ENCODE measurements at places on chromosomes 2 and 18.

GRCh38 chr2:173572848-173573247 is 218.2 kb downstream of the CDCA7 start:
- DNase-seq: no peak

- DNase-seq: peak; percentile 58
These were observed 9.0 kb upstream of the CWC22 start for GRCh38 chr2:180015951-180016709.

GRCh38 chr2:190791347-190791975 is 89.2 kb upstream of the GLS start:
- peak; percentile 12 for DNase-seq

DNA sequence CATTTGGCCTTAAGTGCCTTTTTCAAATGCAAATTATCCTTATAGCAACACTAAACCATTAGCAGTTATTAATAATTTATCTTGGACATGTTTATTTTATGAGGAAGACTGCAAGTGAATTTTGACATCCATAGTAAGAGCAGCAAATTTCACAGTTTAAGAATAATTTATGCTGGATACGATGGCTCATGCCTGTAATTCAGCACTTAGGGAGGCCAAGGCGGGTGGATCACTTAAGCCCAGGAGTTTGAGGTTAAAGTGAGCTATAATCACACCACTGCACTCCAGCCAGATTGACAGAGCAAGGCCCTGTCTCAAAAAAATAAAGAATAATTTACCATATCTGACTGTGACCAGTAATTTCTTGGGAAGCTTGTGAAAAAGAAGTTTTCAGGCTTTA is 286.2 kb downstream of the TMX3 start:
- no peak for DNase-seq

DNA sequence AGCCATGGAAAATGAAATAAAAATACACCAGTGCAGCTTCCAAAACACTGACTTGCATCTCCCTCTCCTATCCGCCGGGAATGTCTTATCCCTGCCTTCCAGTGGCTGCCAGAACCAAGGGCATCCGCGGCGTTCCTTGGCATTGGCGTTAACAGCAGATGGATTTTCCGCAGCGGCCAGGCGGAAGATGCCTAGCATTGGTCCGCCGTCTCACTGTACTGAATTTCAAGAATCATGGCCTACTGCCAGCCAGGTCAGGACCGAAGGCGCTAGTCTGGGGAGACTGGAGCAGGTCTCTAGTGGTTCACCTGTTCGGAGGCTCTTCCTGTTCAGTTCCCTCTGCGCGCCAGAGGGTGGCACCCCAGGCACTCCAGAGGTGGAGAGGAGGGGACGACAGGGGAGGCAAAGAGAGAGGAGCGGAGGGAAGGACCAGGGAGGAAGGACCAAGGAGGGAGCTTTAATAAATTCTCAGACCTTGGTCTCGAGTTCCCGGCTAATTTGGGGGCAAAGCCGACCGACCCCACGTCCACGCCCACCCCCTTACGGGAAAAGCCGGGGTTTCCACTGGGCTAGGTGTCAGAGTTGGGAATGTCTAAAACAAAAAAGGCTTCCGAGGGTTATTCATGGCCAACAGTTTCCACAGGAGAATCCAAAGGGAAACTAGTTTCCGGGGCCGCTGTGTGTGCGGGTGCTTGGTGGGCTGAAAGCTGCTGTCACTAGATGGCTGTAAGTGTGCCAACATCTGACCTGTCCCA is 3.7 kb upstream of the BCL2L11 start:
- no peak for DNase-seq

DNA sequence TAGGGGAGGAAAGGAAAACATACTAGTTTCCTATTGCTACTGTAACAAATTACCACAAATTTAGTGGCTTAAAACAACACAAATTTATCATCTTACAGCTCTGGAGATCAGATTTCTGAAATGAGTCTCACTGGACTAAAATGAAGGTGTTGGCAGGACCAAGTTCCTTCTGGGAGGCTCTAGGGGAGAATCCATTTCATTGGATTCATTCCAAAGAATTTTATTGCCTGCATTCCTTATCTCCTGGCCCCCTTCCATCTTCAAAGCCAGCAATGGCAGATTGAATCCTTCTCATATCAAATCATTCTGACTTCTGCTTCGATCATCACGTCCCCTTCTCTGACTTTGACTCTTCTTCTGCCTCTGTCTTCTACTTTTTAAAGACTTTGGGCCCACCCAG is 250.9 kb downstream of the IRS1 start:
- no peak for DNase-seq

GRCh38 chr2:144650907-144651306 is 131.0 kb upstream of the ZEB2 start:
- DNase-seq: no peak

GRCh38 chr2:5474716-5475115 is 217.5 kb upstream of the SOX11 start:
- DNase-seq: no peak

DNA sequence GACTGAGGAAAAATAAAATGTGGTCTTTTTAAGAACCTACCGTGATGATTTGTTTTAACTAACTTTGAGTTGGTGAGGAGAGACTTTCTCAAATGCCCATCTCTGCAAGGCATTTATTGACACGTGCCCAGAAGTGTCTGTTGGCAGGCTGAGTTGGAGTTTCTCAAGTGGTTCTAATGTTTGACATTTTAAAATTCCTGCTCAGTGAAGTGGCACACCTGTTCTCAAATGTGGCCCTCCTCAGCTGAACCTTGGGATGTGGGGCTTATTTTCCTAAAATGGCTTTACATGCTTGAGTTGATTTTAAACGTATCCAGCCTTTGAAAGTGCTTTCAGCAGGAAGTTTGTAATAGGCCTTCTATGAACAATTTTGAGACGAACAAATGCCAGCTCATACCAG is 876 bp upstream of the CAVIN2 start:
- no peak for DNase-seq

- no peak for DNase-seq
These were observed 50.9 kb downstream of the DCDC2C start for GRCh38 chr2:3754280-3754679.
